T-helper 17 cell (primary cell): ENCODE measurements at places on chromosomes 1 and 21.

- DNase-seq: no peak
Measured at GRCh38 chr1:19411612-19412011, 73.7 kb downstream of the CAPZB start.

GRCh38 chr1:36971852-36972618, 62.3 kb downstream of the GRIK3 start:
- no peak for DNase-seq

- DNase-seq: no peak
Measured at GRCh38 chr21:39185157-39185556, 1.9 kb upstream of the PSMG1 start.

DNA sequence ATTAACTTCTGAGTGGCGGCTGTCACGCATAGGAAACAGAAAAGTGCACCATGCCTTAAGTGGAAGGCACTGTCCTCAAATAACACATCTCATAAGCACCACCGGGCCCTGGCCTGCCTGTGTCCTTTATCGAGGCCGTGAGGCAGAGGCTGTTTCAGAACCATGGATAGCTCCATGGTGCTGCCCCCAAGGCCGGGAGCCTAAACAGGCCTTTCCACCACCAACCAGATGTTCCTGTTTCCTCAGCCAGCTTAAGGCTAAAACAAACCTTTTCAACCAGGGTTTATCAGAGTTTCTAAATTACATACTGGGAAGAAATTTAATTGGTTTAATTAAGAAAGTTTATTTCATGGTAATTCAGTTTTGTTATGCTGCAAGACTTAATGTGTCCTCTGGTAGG, 114.4 kb downstream of the DMRTA2 start:
- no peak for DNase-seq

GRCh38 chr21:35202431-35202830, 153.3 kb upstream of the RUNX1 start:
- DNase-seq: no peak

- DNase-seq: peak; percentile 38
Measured at GRCh38 chr1:119675349-119676345, 27.6 kb upstream of the ZNF697 start.

- no peak for DNase-seq
Measured at GRCh38 chr1:18564676-18565075, 66.0 kb upstream of the PAX7 start.

- no peak for DNase-seq
Measured at GRCh38 chr1:180907313-180908055, 5.2 kb upstream of the KIAA1614 start.

DNA sequence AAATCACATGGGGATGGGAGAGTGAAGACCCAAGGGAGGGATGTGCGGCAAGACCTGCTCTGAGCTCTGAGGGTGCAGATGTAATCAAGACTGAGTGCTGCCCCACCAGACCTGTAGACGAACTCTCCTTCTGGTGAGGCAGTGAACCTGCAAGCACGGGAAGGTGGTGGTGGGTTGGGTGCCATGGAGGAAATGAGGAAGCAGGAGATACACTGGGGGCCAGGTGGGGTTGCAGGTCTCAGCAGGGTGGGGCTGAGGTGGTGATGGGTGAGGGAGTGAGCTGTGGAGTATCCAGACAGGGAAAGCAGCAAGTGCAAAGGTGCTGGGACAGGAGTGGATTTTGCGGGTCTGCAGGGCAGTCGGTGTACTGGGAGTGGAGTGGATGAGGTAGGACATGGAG, 102.3 kb downstream of the KCNJ15 start:
- no peak for DNase-seq

DNA sequence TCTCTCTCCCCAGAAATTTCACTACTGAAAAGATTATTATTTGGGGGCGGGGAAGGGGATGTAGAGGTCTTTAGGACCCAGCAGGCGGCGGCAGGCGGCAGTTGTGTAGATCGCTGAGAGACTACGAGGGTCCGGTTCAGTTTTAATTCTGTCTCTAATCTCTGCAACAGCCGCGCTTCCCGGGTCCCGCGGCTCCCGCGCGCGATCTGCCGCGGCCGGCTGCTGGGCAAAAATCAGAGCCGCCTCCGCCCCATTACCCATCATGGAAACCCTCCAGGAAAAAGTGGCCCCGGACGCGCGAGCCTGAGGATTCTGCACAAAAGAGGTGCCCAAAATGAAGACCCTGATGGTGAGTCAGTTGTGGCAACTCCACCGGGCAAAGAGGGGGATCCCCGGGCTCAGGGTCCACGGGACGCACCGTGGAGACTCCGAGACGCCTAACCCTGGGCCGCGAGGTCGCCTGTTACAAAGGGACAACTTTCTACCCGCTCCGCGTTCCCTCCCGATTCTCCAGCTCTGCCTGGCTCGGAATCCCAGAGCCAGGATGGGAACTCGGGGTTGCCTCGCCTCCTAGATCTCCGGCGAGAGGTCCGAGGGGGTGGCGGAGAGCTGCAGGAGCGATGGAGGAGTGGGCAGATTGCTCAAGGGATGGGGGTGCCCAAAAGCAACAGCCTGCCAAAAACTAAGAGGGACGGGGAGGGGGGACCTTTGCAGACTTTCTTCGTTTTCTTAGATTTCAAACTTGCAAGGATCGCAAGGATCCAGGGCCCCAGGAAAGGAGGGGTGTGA, at the start of gene ST6GALNAC5:
TSS of gene ST6GALNAC5 (plus strand) at position 139 of the 789 bp plus-strand sequence.
- DNase-seq: no peak

DNA sequence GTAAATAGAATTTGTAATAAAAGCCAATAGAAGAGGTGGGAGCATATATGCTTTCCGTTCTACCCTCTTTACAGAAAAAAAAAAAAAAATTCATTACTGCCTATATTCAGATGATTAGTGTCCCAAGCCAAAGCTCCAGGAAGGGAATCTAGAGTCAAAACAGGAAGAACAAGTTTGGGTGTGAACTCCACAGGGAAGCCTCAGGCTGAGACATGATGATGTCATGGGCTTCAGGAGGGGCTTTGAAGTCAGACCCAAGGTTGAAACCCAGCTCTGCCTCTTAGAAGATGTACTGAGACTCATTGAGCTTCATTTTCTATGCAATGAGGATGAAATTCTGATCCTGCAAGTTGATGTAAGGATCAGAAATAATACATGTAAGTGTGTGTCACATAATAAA, 250.0 kb upstream of the ADGRL2 start:
- DNase-seq: no peak

GRCh38 chr1:213984387-213985208, 3.2 kb upstream of the PROX1 start:
- no peak for DNase-seq

DNA sequence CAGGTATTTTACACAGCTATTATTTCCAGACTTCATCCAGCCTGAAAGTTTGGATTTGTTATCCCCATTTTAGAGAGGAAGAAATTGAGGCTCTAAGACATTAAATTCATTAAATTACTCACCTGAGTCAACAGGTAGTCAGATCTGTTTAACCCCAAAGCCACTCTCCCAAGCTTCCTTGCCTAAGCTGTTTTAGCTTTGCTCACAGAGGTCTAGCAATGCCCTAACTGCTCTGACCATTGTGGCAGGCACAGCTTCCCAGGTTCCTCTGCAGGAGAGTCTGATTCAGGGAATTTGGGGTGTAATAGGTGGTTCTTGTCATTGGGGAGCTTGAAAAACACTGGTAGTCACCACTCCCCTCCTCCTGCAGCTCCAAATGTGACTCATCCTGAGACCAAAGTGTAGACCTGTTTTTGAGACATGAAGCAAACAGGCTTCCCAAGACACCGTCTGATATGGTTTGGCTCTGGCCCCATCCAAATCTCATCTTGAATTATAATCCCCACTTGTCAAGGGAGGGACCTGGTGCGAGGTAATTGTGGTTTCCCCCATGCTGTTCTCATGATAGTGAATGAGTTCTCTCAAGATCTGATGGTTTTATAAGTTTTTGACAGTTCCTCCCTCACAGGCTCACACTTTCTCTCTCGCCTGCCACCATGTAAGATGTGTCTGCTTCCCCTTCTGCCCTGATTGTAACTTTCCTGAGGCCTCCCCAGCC, 142.8 kb upstream of the DNAH14 start:
- DNase-seq: no peak

DNA sequence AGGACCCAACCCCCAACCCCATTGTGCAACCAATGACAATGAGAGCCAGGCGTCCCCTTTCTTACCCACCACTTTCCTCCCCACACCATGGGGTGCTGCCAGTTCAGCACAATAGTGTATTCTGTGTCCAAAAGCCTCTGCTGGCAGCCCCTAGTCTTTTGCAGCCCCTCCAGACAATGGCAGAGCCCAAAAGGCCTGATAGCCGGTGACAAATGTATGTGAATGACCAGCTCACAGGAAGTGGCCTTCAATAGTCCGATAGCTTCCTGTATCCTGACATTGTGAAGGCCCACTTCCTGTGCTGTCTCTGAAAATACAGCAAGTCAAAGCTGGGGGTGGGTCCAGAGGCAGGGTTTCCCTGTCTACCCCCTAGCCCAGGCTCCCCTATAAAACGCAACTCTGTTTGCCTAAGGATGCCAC, 16.6 kb downstream of the SMIM12 start:
- no peak for DNase-seq

DNA sequence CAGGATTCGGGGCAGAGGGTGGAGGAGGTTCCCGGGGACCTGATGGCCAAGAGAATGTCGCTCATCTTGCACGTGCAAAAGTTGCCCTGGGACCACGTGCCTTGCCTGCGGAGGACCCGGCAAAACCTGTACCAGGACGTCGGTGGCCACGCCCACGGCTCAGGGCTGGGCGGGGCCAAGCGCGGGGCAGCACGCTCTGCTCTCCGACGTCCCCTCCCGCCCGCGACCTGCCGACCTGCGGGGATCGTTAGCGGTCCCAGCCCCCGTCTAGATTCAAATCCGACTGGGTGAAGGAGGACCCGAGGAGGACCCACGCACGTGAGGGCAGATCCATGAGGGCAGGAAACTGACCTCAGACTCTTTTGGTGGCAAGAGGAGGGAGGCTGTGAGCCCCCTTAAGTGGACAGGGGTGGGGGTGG, at the start of gene C1orf167:
TSS of gene C1orf167 (plus strand) at position 206 of the 419 bp plus-strand sequence. CDS start 2,208 bp downstream, outside the sequence.
- peak; percentile 27 for DNase-seq

GRCh38 chr1:205286335-205286950, 35.1 kb downstream of the NUAK2 start:
- DNase-seq: peak; percentile 51

GRCh38 chr1:99069146-99069545, 64.5 kb upstream of the PLPPR5 start:
- DNase-seq: no peak

DNA sequence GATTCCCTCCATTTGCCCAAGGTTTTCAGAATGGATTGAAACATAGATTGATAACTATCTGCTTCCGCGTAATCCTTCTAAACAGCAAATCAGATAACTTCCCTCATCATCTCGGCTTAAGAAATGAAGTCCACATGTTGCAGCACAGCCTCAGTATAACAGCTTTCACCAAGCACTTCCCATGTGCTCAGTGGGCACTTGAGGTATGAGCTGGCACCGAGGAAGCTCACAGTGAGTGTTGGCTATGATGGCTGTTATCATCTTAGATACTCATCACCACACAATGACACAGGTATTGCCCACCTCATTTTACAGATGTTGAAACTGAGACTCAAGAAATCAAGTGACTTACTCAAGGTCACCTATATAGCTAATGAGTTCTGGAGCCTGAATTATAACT, 43.2 kb downstream of the RCSD1 start:
- no peak for DNase-seq

GRCh38 chr1:225930566-225930965, 6.5 kb upstream of the PYCR2 start:
- no peak for DNase-seq

DNA sequence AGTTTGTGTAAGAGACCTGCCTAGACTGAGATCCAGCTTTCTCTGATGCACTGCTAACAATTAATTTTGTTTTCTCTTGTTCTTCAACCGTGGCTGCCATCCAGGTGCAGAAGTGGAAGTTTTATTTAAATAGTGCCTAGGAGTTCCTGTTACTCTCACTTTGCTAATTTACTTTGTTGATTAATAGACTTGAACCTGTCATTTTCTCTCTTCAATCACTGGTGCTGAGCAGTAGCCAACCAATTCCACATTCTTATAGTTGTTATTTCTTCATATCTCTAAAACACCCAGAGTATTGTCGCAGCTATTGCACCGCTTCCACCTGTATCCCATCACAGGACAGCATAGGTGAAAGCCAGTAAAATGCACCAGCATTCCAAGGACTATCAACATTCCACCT, 157.2 kb downstream of the PDE4B start:
- DNase-seq: no peak

DNA sequence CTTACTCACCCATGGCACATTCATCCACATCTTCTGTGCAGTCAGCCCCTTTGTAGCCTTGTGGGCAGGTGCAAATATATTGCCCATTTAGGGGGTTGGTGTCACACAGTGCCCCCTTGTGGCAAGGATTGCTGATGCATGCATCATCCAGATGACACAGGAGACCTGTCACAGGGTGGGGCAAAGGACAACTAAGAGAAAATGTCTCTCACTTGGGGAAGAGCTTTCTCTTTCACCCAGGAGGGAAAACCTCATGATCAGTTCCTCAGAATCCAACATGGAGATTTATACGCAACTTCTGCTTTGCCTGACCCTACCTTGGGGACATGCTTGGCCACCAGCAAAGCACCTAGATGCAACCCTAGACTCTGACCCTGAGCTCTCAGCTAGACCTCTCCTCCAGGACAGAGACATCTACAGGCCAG, 71.8 kb upstream of the ADAM30 start:
- peak; percentile 40 for DNase-seq

GRCh38 chr1:159945483-159946241, at the start of gene IGSF9:
TSS of gene IGSF9 (minus strand) at chr1:159945613. CDS start at chr1:159943454, 2,159 bp downstream.
- peak; percentile 59 for DNase-seq

DNA sequence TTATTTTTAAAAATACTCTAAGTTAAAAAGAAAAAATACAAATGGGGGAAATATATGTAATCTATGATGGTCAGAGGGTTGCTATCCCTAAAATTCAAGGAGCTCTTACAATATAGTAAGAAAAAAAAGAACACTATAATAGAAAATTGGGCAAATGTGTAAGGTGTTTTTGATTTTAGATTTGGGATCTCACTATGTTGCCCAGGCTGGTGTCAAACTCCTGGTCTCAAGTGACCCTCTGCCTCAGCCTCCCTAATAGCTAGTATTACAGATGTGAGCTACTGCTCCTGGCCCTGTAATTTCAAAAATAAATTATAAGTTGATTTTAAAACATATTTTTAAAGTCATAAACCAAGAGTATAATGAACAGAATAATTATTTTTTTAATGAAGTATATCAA, 45.9 kb downstream of the CDC42BPA start:
- DNase-seq: no peak

- no peak for DNase-seq
Measured at GRCh38 chr1:94721240-94721639, 98.9 kb upstream of the SLC44A3 start.

- DNase-seq: no peak
Measured at GRCh38 chr21:25330266-25330665, 277.0 kb downstream of the MRPL39 start.

DNA sequence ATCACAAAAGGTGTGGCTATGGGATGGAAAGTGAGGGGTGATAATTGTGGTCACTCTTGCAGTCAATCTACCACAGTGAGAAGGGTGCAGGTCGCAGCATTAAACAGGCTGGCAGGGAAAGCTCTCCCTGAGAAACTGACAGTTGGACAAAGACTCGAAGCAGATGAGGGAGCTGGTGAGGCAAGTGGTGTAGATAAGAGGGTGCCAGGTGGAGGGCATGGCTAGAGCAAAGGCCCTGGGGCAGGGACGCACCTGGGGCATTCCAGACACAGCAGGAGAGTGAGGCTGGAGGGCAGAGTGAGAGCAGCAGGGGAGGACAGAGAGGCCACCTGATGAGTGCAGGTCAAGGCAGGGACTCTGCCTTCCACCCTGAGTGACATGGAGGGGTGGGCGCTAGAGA, 264.8 kb downstream of the PRDM2 start:
- DNase-seq: no peak

- no peak for DNase-seq
Measured at GRCh38 chr1:222833356-222833876, 18.6 kb downstream of the DISP1 start.
